ENCODE measurements at places on chromosomes 5 and 9.

DNA sequence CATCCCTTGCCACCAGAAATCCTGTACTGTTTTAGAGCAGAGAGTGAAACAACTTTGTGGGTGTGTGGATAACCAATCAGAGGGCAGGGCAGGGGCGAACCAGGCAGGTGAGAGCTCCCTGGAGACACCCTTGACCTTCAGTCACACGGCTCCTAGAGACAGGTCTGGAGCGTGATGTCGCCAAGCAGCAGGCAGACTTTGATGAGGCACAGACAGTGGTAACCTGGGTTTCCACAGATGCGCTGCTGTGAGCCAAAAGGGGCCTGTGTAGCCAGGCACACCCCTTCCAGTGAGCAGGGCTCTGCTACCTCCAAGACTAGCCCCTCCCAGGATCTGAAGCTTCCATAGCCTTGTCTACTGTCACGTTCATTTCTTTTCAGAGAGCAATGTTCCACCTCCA lies 317.8 kb upstream of the ADCY2 start:
- no peak for DNase-seq

DNA sequence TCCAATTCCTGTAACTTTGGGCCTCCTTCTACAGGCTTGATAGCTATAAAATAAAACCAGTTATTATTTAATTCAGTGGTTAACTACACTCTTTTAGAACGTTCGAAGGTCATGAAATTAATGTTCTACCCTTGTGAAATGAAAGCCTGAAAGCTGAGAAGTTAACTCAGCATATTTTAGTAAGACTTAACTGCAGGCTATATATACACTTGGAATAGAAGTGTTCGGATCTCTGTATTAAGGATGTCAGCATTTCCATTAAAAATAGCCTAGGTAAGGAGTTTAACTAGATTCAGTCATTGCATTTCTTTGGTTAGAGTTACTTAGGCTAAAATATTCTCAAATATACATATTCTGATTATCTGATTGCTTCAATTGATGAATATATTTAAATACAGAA lies 229.2 kb downstream of the MRPS30 start:
- no peak for DNase-seq

GRCh38 chr5:135557076-135557838 lies 21.5 kb upstream of the NEUROG1 start:
- DNase-seq = no peak

- no peak for DNase-seq
These were observed 160.0 kb upstream of the GNA14 start for GRCh38 chr9:77807846-77808750.

DNA sequence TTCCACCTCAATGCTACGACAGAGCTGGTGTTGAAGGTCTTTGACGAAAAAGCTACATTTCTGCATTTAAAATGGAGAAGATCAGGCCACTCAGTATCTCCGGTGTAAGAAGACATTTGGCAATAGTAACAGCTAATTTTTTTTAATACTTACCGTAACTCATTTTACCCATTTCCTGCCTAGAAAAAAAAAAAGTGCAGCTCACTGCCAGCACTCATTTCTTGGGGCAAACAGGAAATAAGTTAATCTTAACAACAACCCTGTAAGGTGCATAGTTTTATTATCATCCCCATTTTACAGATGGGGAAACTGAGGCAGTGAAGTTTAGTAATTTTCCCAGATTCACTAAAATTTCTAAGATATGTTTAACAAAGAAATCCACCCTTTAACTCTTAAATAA lies 27.4 kb upstream of the KCNMB1 start:
- DNase-seq = no peak

DNA sequence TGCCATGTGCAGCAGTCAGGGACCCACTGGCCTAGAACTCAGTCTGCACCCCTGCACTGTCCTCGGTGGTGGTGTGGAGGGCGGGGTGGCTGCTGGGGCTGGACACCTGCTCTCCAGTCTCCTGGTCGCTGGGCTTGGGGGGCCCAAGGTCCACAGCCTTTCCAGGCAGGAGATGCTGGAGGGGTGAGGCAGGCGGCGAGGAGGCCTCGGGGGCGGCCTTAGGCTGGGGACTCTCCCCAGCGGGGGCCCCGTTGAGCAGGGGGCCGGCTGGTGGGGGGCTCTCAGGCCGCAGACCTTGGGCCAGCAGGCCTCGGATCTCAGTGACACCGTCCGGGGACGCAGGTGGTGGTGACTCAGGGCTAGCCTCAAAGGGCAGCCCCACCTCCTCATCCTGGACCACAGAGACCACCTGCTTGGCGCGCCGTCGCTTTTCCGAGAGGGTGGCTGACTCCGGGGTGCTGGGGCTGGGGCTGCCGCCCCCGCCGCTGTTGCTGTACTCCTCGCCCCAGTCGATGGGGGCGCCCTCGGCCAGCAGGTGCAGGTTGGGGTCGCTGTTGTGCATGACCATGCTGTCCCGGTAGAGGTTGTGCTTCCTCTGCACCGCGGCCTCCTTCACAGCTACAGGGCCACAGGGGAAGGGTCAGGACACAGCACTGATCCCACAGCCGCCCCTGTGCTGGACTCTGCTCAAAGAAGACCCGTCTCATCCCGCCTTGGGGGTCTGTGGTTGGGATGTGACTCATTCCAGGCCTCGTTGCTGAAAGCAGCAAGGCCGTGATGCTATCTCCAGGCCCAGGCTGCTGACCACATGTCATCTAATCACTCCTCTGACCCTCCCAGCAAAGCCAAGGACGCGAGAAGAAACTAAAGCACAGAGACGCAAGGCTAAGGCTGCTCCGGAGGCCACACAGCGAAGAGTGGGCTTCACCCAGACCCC lies 55.8 kb downstream of the LRSAM1 start:
- DNase-seq = no peak

GRCh38 chr5:123207081-123207537 lies 118.1 kb downstream of the PRDM6 start:
- DNase-seq = peak; percentile 9

DNA sequence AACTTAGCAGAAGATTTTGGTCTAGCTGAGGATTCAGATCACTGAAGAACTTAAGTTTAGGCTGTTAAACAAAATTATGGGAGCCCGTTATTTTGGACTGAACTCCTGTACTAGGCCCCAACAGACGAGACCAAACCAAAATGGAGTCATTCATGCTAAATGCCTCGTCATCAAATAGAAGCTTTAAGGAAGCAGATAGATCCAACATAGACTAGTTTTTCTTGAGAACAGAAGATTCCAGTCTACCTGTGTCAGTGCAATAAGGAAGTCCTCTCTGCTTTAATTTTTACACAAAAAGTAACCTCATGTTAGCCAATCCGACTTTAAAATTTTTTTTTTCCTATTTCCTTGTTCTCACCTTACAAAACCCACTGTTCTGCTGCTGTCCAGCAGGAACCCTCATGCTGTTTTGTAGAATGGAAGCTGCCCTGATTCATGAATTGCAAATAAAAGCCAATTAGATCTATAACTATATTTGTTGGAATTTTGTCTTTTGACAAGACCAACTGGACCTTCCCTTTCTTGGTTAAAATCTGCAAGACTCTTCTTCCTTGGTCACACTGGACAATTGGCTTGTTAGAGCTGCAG lies 29.0 kb upstream of the GOLM1 start:
- no peak for DNase-seq

DNA sequence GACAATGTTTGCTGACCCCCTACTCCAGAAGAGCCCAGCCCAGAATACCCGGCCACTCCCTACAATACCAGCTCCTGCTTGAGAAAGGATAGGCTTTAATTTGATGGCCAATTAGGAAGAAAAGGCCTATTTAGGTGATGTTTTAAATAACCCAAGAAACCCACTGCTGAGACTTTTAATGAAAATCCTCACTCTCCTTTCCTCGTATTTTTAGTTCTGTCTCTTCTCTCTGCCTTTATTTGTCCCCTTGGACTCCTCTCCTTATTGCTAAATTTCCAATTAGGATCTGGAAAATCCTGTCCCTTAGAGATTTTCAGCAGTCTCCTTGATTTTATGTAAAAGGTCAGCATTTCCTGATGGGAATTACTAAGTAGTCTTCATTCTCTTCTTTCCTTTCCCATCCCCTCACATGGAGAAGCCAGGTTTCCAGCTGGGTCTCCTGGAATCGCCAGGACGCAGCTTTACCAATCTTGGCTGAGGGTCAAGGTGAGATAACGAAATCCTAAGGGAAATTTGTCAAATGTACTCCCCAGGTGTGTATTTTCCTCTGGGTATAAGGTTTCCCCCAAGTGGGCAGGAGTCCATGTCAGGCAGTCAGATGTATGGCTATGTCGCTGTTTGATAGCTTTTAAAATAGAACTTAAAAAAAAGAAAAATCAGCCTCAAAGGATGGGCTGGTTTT lies 11.7 kb downstream of the STC2 start:
- no peak for DNase-seq

DNA sequence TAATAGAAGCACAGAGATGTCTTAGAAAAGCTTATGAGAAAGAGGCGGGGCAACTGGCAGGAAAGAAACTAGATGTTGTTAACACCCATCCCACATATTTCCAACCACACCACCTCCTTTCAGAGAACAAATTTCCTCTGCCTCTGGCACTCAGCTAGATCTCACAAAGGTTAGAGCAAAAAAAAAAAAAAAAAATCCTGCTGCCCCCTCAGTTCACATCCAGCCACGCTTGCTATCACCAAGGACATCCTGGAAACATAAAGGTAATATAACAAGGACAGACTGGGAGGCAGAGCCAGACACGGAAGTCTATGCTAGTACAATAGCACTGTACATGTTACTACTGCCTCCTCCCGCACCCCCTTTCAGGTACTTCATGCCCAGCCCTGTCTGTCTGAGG lies 238.0 kb upstream of the PTGER4 start:
- DNase-seq = no peak

- no peak for DNase-seq
These were observed 14.8 kb downstream of the PIP5K1B start for GRCh38 chr9:68719847-68720246.

- DNase-seq = no peak
These were observed 91.2 kb downstream of the MTRR start for GRCh38 chr5:7960142-7960541.

DNA sequence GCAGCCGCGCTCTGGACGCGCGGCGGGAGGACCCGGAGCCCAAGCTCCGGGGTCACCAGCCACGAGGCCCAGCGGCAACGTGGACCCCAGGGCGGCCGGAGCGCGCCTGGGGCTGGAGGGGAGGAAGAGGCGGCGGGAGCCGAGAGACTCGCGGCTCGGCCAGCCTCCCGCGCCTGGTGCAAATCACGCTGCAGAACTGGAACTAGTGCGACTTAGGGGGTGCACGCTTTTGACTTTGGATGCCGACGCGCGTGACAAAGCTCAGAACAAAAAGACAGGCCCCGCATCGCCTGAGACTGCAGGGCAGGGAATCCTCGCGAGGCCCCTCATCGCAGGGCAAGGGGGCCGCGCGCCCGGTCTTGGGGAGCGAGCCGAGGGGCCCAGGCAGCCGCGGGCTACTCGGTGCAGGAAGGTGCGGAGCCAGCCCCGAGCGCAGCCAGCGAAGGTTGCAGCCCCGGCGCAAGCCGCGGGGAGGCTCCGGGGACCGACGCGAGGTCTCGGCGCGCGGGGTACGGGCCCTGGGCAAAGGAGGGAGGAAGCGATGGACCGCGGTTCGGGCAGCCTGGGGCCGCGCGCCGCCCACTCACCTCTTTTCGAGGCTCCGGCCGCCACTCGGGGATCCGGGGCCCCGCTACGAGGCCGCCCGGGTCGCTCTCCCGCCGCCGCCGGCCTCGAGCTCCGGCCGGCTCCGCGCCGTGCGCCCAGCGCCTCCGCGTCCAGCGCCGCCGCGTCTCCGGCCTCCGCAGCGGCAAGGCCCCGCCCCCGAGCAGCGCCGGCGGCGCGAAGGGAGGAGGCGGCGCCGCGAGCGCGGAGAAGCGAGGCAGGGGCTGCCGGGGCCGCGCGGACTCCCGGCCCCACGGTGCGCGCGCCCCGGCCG lies at the start of gene GOLM1:
Gene GOLM1 (minus strand): TSS at position 735 of the 877 bp plus-strand sequence. CDS start 20,238 bp downstream, outside the sequence.
- no peak for DNase-seq

- DNase-seq = no peak
These were observed 322.5 kb downstream of the NFIB start for GRCh38 chr9:13991395-13991794.

DNA sequence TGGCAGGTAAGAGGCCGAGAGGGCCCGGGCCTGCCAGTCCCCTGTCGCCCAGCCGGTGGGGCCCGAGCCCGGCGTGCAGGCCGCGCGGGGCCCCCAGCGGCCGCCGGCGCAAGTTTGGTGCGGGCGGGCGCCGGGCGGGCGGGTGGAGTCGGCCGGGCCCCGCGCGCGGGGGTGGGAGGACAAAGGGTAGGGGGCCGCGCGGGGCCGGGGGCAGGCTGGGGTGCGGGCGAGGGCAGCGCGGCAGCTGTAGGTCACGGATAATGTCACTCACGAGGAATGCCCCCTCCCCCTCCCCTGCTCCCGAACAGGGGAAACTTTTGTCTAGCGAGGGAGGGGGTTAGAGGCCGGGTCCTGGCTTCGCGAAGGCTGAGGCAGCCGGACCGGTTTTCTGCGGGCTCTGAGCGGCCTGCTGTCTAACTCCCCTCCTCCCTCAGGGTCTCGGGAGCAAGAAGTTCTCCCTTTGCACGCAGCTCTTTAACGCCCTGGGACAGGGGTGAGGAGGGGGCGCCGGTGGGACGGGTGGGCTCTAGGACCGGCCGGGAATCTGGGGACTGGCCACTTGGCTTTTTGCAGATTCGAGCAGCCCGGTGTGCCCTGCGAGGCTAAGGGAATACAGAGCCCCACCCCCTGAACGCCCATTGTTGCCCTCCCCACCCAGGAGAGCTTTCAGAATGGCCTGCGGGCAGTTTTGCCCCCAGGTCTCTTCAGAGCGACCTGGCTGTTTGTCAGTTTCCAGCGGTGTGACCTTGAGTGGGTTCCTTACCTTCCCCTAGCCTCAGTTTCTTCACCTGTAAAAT lies 21.3 kb upstream of the NDST1 start:
- DNase-seq = no peak

DNA sequence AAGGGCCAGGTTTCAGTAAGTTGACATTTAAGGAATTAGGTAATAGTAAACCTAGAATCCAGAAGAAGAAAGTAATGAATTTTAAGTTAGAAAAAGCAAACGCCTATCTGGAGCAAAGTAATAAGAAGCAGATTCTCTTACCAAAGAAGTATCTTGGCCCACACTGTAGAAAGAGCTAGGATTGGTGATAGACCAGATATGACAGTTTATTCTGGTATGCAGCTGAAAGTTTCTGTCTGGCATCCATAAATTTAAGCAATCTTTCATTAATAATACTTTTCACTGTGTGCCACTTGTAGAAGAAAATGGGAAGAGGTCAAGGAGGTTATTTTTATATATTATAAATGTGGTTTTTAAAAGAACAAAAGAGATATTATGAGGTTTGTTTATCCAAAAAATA lies 3.0 kb downstream of the RECK start:
- no peak for DNase-seq

DNA sequence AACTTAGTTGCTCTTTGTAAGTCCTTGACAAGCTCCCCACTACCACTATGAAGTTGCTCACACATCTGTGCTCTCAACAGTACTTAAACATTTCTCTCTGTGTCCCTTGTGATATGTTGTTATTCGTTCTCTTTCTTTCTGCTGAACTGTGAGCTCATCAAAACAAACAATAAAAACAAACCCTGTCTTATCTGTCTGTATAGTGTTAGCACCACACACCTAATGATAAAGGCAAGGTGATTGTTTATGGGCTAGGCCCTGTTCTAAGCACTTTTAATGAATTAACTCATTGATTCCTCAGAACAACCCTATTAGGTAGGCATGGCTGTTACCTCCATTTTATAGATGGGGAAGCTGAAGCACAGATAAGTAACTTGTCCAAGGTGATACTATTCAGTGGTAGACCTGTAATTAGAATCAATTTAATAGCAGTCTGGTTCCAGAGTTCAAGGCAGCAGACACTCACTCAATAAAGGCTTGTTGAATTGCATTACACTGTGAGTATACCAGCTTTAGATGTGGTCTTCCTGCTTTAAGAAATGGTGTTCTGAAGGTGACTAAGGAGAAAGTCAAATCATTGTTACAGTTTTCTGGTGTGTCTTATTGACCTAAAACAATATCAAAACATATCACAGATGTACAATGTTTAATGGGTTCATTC lies 153.6 kb upstream of the ELL2 start:
- DNase-seq = no peak

- no peak for DNase-seq
These were observed 6.2 kb downstream of the KDM4C start for GRCh38 chr9:6764011-6764410.

All from AG04449 (cell line).